ENCODE measurements at places on chromosomes 3 and 15.

GRCh38 chr3:141280086-141280485, 48.5 kb downstream of the PXYLP1 start:
- no peak for DNase-seq

- DNase-seq: no peak
Observed at GRCh38 chr3:14688525-14688924, 13.6 kb downstream of the C3orf20 start.

DNA sequence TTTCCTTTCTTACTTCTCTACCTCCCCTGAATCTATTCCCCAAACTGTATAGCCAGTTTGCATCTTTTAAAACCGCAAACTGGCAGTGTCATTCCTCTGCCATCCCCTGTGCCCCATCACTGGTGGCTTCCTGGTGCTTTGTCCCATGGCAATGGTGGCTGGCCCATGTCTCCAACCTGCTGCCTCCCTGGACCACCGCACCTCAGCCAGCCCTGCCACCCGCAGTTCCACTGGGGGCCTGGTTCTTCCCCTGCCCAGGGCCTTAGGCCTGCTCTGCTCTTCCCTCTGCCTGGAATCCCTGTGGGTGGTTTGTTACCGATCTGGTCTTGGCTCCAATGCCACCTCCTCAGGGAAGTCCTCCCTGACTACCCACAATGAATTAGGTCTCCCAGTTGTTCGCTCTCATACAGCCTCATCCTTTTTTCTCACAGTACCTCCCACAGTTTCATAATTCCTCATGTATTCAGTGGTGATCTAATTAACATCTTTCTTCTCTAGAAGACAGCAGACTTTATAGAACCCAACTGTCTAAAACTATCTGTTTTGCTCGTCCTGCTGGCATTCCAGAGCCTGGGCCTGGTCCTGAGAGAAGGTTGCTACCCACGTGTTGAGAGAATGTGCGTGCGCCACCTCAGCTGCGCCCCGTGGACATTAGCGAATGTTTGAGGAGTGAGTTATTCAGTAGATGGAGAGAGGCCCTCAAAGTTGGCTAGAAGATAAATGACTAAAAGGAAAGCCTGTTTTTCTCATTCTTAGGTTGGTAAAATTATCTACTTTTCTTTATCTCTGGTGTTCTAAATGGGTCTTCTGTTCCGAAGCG, 130.1 kb downstream of the DNAJB8 start:
- DNase-seq: no peak

DNA sequence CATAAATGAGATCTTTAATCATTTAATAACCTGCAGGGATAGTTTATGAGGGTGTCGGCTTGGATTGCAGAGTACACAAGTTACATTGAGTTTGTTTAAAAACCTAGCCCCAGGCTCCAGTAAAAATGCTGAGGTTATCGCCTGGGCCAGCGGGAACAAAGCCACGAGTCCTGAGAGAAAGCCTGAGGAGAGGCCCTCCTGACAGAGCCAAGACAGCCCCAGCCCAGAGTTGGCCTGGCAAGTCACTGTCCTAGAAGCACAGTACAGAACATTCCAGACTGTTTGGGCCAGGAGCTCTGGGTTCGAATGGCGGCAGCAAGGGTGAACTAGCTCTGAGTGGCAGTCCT, 32.4 kb downstream of the SEC61A1 start:
- DNase-seq: no peak

DNA sequence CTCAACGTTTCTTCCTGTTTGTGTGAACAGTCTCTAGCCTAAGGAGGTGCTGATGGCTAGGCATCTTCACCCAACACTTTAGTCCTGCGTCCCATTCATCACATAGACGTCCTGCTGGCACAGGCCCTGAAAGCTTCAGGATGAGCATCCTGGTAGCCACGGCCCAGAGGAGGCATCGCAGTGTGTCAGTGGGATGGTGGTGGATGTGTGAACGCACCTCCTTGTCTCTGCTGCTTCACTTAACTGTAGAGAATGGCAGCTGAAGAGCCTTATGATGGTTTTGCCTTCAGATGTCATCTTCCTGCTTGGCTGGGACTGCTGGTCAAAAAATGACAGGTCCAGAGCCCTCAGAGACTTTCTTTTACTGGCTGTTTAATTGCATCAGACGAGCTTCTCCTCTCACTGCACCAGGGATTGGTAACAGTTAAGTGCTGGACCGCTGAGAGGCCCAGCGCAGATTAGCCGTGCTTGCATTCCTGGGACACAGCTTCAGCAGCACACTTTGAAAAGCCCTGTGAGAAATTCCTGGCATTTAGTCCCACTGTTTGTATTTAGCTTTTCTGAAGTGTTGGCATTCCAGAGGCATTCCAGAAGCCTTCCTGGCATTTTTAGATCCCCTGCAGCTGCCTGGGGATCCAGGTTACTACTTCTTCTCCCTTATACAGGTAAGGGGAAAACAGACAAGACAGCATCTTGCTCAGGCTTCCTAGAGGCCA, 132.4 kb upstream of the PLXNA1 start:
- no peak for DNase-seq

Data from T-helper 2 cell (primary cell).